ENCODE measurements at places on chromosomes 16 and 17.

DNA sequence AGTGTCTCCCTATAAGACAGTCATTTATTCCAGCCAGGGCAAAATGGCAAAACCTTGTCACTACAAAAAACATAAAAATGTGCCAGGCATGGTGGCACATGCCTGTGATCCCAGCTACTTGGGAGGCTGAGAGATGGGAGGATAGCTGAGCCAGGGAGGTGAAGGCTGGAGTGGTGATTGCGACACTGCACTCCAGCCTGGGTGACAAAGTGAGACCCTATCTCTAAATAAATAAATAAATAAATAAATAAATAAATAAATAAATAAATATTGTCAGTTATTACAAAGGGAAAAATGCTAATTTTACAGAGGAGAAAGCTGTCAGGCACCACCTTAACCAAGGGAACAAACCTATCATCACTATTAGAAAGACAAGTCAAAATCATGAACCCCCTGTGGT, 75.5 kb downstream of the STH start:
- no peak for DNase-seq

GRCh38 chr16:11474617-11475291, 112.0 kb downstream of the LITAF start:
- no peak for DNase-seq

DNA sequence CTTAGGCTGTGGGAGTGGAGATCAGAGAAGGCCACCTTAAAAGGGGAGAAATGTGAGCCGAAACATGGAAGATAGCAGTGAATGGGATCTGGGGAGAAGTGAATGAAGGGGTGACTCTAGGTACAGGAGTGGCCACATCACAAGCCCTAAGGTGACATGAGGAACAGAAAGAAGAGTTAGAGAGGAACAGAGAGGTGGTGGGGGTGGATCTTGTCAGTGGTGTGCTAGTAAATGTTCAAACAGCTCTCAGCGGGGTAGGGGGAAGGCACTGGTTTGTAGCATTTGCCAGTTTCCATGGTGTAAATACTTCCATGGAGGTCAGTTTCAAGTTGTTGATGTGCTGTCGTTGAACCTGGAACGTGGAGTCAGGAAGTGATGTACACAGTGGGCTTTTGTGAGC, 90.8 kb downstream of the SDR42E1 start:
- no peak for DNase-seq

GRCh38 chr17:6439951-6440350, 4.3 kb upstream of the PIMREG start:
- DNase-seq = no peak

DNA sequence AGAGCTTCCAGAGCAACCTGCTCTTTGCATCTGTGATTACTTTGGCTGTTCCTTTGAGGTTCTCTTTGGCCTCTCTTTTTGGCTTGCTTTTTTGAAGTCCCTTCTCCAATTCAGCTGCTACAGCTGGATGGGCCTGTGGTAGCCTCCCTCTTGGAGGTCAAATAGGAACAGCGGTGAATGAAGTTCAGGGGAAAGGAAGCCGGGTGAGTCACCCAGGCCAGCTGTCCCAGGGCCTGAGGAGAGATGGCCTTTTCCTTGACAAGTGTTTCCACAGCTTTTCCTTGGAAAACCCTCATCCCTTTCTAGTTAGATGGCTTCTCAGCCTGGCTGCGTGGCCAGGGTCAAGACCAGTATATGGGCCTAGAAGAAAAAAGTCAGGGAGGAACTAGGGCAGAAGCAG, 103.1 kb downstream of the STX8 start:
- no peak for DNase-seq

DNA sequence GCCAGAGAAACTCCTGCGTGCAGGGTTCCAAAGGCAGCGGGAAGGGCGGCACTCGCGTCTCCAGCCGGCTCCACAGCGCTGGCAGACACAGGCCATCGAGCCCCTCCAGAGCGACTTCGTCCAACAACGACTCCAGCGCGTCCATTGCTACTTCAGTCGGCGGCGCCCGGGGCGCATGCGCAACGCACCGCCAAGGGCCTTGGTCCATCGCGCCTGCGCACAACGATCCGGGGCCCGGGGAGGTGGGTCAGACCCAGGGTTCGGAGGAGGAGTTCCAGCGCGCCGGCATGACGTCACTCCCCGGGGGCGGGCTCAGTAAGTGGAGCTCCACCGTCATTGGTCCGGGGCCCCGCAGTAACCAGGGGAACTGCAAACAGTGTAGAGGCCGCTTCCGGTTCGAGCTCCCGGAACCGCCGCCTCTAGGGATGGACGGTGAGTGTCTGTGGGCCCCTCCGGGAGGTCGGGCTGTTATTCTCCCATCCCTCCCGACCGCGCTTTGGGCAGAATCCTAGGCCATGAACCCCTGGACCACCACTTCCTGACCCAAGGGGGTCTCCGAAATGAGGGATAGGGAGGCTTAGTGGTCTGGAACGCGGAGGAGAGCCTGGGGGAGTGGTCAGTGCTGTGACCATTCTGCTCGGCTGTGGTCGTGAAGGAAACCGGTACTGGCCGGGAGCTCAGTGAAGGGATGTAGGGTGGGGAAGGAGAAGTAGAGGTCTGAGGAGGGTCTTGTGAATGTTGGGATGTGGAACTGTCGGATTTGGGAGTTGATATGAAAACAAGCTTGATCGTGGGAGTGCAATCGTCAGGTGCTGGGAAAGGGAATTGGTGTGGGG, at the start of the genes GTF3C1 and KATNIP:
TSS of gene GTF3C1 (minus strand) at position 168 of the 836 bp plus-strand sequence. CDS start at position 145, 23 bp downstream.
TSS of gene KATNIP (plus strand) at position 399 of the 836 bp plus-strand sequence. CDS start at position 426, 27 bp downstream.
- peak; percentile 99 for DNase-seq
